ENCODE measurements at places on chromosomes 2 and 18. TPM values are rescaled to one million over a fixed set of nuclear protein-coding genes. Genes with fewer than 3 reads are reported as not detected.

- no peak for DNase-seq
Observed at GRCh38 chr18:23714576-23714975, 25.3 kb downstream of the LAMA3 start.

GRCh38 chr2:51720826-51721225 is 688.9 kb upstream of the NRXN1 start:
- DNase-seq, result no peak

Gene TMEM163
- 0.65 TPM for total RNA-seq

GRCh38 chr2:60473546-60473945 is 79.9 kb downstream of the BCL11A start:
- DNase-seq, result no peak

DNA sequence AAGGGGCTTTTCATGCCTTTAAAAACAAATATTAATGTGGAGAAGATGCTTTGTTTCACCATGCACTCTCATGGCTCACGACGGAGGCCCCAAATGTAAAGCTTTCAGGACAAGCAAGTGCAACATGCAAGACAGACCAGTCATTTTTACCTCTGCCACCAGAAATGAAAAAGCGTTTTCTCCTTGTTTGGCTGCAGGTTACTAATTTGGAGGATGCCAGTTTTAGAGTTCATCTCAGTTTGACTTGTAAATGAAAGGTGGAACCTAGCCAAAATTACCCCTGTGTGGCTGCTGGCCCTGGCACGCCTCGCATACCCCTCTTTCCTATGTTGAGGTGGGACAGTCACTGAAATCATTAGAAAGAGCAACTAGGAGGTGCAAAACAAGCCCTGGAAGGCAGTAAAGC is 138.6 kb downstream of the BCL2 start:
- DNase-seq, result no peak
